Type B pancreatic cell (in vitro differentiated cells): ENCODE measurements at places on chromosomes 7 and 10.
A peak's percentile ranks its signal among the peaks of the same experiment; 100 is the strongest.

DNA sequence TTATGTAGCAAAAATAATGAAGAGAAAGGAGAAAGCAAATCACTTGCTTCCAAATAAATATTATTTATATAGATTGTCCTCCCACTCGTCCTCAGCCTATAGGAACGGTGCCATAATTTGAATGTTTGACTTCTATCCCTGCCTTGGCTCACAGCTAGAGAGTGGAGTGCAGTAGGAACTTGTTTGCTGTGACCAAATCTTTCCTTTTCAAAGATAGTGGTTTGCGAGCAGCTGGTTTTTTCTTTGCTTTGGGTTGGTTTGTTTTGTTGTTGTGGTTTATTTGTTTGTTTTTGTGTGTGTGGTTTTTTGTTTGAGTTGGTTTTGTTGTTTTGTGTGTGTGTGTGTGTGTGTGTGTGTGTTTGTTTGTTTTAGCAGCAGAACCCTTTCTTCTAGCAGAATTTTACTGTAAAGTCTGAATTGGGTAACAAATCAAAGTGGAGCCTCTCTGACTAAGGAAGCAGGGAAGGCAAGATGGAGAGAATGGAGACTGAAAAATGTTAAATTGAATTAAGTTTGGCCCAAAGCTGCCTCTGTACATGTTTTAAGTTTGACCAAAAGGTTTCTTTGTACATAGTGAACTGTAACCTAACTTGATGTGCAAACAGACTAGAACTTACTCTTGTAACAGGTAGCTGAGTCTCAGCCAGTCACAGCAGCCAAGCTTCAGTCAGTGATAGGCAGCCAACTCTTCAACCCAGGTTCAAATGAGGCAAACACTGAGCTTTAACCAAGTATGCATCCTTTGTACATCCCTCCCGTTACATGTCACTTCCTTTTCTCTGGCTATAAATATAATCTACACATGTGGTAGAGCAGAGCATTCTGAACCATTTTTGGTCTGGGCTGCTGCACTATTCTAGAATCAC, 149.5 kb upstream of the LRGUK start:
- DNase-seq: no peak

DNA sequence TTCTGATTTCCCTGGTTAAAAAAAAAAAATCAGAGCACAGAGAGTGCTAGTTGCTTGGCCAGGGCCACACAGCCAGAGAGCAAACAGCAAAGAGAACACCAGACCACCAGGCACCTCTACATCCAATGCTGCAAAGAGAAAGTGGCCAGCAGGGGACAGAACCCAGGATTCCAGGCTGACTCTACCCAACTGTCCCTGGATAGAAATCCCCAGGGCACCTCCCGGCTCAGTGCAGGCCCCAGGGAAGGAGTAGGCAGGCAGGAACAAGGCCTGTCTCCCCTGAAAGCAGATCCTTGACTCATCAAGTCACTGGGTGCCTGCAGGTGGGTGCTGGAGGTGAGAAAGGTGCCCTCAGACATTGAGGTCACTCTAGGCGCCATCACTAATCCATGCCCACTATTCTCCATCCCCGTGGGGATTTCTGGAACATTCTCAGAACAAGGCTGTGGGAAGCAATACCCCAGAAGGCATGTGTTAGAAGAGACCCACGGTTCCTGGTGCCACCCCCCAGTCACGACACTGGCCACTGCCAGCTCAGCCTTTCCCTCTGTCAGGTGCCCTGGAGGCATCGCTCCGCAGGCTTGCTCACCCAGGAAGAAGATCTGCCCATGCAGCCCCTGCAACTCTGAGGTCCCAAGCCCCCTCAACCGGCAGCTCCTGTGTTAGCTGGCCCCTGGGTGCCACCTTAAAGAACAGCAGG, 154.8 kb downstream of the GRID1 start:
- DNase-seq: no peak

GRCh38 chr10:5566614-5567013, 41.9 kb downstream of the CALML3 start:
- DNase-seq: no peak

- DNase-seq: no peak
Observed at GRCh38 chr10:76717141-76717540, 920.5 kb downstream of the KCNMA1 start.

- no peak for DNase-seq
Observed at GRCh38 chr10:34254596-34254995, 560.5 kb downstream of the PARD3 start.

DNA sequence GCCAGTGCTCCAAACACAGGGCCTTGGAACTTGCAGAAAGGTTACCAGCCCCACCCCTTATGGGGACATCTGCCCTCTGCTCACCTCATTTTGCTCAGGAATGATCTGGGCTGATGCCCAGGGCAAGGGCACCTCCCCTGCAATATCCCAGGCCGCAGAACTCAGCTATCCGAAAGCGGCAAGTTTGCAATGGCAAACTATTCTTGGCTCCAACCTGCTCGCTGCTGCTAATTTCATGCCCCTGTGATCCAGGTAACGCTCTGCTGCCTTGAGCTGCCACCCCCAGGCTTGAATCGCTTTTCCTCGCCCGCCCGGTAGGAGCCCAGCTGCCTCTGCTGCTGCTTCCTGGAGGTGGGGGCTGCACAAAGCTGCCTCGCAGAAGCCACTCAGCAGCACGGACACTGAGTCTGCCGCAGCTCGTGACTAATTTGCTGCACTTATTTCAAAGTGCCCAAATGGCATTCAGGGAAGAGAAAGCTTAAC, 18.2 kb downstream of the SLC29A3 start:
- no peak for DNase-seq

- DNase-seq: peak; percentile 45
Observed at GRCh38 chr10:71092812-71093401, 119.5 kb upstream of the UNC5B start.

GRCh38 chr7:49483142-49483541, 290.3 kb upstream of the VWC2 start:
- DNase-seq: no peak

DNA sequence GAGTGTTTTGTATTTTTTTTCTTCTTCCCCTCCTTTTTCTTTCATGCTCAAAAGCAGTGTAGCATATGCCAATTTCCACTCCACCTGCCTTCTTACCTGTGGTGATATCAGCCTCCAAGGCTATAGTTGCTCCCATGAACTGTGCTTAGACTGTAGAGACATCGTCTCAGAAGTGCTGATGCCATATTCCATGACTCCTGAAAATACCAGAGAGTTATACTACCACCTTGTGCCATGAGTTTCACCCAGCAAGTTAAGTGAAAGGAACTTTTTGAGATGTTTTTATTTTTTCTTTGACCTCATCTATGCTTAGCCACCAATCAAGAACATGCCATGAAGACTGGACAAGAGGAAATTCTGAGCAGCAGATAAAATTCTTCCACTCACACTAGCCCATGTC, 142.8 kb upstream of the SEMA3E start:
- DNase-seq: no peak

- no peak for DNase-seq
Observed at GRCh38 chr7:40800771-40801170, 666.0 kb downstream of the SUGCT start.

GRCh38 chr7:5598769-5599371, 175.2 kb upstream of the TNRC18 start:
- DNase-seq: no peak

GRCh38 chr10:6269953-6270867, 67.5 kb downstream of the PFKFB3 start:
- no peak for DNase-seq

DNA sequence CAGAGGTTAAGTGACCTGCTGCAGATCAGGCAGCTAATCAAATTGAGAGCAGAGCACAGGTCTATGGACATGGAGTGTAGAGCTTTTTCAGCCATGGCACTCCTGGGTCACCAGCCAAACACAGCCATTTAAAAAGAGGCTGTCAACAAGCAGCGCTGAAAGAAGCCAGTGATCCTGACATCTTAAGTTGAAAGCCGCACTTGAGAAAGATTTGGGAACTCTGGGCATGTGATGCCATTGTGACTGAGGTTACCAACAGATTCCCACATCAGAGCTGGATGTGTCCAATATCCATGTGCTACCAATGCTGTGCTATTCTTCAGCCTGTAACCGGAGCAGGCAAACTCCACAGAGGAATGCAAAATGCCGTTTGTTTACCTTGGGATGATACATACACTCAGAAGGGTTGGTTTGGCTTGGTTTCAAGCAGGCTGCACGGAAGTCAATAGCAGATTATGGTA, 56.2 kb upstream of the ABLIM1 start:
- no peak for DNase-seq

DNA sequence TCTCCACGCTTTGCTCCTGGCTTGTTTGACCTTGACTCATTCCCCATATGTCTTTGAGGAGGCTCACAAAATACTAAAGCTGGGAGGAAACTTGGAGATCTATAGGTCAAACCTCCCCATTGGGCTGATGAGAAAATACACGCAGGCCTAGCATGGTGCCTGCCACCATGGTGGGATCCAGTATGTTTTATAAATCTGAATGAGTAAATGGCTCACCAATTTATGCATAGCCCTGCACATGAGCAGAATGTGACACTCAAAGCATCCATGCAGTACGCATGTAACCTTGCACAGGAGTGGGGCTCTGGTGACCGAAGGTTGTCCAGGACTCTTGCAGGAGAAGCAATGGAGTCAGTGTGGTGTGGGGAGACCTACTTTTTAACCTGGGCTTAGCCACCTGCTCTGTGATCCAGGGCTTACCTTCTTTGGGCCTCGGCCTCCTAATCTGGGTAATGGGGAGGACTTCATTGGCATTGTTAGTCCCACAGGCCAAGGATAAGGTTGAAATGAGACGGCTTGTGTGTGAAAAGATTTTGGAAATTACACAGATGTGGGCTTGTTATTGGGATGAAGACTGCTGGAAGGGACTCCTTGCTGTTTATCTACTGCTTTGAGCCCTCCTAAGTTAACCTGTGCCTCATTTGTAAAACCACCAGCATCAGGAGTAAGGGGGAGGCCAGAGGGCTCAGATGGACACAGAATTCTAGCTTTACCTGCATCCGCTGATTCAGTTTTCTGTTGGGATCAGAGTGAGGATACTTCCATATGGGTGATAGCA, 58.4 kb downstream of the ADCYAP1R1 start:
- no peak for DNase-seq

- DNase-seq: peak; percentile 90
Observed at GRCh38 chr10:70052462-70053217, at the start of gene MACROH2A2. Gene MACROH2A2, plus strand, starts transcription at chr10:70052846. Its CDS starts 22,813 bp downstream, at chr10:70075659.

DNA sequence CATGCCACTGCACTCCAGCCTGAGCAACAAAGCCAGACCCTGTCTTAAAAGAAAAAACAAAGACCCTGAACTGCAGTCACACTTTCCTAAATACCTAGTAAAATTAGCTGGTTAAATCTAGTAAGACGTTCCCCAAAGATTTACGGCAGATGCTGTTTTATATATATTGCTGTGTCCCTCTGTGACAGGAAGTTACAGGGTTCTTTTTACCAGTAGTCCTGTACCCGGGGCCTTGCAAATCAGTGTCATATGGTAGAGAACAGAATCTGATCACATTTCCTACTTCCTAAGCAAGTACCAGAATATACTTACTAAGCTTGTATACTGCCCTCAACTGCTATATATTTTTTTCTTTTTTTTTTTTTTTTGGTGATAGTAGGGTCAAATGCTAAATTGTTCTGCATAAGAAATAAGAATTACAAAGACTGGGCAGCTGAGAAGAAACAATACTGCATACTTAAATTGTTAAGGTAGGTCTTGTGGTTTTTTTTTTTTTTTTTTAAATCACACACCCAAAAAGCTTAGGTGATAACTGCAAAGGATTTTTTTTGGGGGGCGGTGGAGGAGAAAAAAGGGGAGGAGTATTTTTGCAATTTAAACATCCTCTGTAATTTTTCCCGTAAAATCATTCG, 27.3 kb upstream of the KMT2E start:
- DNase-seq: no peak

DNA sequence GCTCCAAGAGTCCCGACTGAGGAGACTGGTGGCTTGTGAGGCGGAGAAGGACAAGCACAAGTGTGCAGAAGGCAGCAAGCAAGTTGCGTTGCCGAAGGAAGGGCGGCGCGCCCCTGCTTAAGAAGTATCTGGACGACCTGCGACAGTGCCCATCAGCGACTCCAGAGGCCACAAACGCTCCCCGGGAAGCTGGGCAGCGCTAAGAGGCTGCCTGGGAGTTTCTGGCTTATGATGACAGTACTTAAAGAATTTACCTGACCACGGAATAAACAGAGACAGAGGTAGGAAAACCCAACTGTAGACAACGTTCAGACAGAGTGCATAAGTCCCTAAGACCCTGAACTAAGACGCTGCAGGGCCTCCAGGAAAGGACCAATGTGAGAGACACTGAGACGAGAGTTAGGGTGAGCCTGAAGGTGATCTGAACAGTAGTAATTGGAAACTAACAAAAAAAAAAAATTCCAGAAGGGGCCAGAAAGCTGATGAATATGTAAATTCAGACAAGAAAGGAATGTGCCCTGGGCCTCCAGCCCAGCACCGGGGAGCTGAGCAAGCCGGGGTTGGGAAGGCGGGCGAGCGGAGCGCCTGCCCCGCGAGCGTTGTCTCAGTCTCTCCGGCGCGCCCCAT, 1.0 kb downstream of the OSBPL3 start:
- DNase-seq: no peak

- DNase-seq: no peak
Observed at GRCh38 chr10:21888959-21889358, 114.6 kb downstream of the DNAJC1 start.

- no peak for DNase-seq
Observed at GRCh38 chr7:141558544-141559183, 7.5 kb downstream of the AGK start.

GRCh38 chr10:89975071-89975470, 273.7 kb downstream of the KIF20B start:
- no peak for DNase-seq

DNA sequence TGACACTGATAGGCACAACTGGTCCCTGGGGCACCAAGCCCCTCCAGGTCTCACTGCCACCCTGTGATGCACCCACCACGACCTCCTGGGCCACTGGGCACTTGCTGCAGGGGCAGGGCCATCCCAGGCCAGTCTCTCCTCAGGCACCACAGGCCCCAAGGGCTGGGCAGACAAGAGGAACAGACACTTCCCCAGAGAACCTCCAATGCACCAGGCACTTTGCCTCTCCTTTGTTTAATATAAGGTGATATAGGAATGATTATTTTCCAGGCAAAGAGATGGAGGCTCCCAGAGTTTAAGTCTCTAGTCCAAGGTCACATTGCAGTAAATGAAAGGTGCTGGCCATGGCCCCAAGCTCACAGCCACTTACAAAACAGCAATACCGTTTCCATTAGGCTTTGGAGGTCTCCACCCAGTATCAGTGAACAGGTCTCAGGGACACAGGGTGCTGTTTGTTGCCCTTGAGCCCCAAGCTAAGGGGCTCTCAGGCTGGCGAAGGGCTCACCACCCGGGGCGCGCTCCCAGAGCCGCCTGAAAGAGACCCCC, 4.5 kb downstream of the DEPP1 start:
- no peak for DNase-seq
